ENCODE measurements at places on chromosomes 3 and 15.
A peak's percentile ranks its signal among the peaks of the same experiment; 100 is the strongest.

DNA sequence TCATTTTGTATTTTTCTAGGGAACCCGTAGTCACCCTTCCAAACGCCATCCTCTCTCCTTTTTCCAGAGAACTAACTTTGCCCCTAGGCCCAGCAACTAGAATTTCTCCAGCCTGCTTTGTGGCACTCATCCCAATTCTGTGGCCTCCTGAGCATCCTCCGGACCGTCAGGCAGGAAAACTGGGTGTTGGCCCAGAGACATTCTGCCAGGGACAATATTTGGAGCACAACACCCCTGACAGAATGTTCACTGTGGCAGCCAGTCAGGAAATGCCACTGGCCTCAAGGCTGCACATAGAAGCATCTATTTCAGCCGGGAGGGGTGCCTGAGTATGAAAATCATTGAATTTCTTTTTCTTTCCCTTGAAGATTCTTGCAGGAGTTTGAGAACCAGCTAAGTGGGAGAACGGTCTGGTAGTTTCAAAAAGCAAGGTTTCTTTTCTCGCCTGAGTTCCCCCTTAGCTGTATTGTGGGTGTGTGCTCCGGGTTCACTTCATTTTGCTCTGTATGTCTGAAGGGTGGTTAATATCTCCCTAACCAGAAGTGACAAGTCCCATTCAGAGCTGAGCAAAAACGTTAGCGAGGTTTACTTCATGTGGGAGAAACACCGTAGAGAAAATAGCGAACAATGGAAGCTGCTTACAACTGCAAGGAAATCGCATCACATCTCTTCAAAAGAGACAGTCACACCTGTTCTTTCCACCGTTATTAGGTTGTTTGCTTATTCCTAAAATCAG, 108.1 kb upstream of the TPM1 start:
- no peak for DNase-seq

DNA sequence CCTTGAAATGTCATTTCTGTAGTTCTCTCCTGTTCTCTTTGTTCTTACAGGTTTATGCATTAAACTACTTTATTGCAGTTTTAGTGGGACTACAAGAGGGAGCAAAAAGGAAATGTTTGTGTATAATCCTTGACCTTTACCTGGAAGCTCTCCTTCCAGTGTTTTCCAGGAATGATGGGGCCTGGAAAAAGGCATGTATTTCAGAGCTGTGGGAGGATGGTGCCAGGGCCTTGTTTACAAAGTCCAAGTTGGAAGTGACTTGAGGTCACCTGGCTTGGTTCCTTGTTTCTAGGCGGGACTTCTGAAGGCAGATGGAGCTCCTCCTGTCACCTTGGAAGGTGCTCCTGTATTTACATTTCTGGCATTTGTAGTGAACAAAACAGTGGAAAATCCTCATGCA, 15.1 kb downstream of the ACVR2B start:
- DNase-seq = no peak

DNA sequence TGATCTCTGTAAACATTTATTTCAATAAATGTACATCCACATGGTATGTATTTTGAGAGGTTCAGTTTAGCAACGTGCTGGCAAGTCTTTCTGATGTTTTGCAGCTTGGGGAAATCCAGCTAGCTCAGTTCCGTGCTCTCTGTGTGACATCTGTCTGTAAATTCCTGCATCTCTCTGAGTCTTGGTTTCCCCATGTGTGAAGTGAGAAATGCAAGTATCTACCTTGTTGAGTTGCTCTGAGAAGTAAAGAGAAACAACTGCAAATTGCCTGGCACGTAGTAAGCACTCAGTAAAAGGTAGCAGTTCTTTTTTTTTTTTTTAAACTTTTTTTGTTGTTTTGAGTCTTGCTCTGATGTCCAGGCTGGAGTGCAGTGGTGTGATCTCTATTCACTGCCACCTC, 30.2 kb upstream of the MORF4L1 start:
- DNase-seq = no peak

- no peak for DNase-seq
Observed at GRCh38 chr3:57787867-57788623, 31.9 kb downstream of the SLMAP start.

DNA sequence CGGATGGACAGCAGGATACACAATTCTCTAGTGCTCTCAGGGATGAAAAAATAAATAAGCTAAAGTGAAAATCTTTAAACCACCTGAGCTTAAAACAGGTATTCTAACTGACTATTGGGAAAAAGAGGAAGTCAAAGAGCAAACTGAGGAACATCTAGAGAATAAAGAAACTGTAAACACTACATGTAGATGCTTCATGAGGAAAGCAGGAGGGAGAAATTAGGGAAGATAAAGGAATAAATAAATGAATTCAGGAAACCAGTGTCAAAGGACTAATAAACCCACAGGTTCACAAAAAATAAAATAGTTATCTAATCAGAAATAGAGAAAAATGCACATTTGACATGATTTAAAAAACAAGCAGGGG, 525 bp upstream of the MCCC1 start:
- DNase-seq = no peak

- no peak for DNase-seq
Observed at GRCh38 chr15:57611938-57612337, 20.2 kb downstream of the MYZAP start.

GRCh38 chr15:65908876-65909275, 39.6 kb downstream of the RAB11A start:
- DNase-seq = no peak

- peak; percentile 88 for DNase-seq
Observed at GRCh38 chr15:58066042-58066867, 744 bp upstream of the ALDH1A2 start.

GRCh38 chr15:58770519-58770856, 614 bp upstream of the MINDY2 start:
- no peak for DNase-seq

- DNase-seq = no peak
Observed at GRCh38 chr15:68783226-68784058, 37.3 kb downstream of the ANP32A start.

DNA sequence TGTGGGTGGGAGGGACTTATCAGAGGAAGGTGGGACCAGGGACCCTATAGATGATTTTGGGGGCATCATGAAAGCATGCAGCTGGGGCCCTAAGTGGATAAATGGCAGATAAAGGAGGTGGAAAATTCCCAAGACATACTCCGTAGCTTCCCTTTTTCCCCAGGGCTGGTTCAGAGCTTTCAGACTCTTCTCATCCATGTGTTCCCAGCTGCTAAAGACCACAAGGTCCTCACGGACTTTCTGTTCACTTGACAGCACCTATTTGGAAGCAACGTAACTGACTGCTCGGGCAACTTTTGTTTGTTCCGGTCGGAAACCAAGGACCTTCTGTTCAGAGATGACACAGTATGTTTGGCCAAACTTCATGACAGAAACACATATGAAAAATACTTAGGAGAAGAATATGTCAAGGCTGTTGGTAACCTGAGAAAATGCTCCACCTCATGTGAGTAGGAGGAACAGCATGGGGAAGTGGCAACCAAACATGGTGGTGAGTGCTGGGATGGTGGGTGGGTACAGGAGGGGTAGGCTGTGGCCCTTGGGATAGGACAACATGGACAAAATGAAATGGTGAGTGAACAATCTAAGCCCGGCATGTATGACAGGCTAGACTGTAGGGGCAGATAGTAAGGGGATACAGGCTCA, 28.7 kb upstream of the SRPRB start:
- DNase-seq = no peak

DNA sequence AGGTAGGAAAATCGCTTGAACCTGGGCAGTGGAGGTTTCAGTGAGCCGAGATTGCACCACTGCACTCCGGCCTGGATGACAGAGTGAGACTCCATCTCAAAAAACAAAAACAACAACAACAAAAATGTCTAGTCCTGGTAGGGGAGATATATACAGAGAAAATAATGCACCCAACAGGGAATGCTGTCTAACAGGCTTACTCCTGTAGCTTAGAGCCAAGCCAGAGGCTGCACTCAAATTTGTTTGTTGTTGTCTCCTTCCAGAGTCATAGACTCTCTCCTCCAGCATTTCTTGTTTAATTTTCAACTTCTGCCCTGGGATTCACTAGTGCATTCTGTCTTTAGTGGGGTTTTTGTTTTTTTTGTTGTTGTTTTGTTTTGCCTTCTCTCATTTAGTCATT, 4.6 kb upstream of the TRA2B start:
- DNase-seq = no peak

DNA sequence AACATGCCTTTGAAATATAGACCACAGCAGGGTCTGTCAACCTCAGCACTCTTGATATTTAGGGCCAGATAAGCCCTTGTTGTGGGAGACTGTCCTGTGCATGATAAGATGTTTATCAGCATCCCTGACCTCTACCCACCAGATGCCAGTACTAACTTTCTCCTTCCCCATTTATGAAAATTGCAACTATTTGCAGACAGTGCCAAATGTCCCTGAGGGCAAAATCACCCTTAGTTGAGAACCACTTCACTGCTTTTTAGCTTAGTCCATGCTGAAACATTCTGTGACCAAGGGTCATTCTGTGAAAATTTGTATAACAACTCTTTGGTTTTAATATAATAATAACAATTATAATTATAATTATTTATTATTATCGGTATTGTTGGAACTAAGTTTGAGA, 1032.4 kb downstream of the MCTP2 start:
- no peak for DNase-seq

- no peak for DNase-seq
Observed at GRCh38 chr3:156788846-156789245, 37.3 kb upstream of the LEKR1 start.

- no peak for DNase-seq
Observed at GRCh38 chr3:148643389-148643840, 54.3 kb upstream of the AGTR1 start.

DNA sequence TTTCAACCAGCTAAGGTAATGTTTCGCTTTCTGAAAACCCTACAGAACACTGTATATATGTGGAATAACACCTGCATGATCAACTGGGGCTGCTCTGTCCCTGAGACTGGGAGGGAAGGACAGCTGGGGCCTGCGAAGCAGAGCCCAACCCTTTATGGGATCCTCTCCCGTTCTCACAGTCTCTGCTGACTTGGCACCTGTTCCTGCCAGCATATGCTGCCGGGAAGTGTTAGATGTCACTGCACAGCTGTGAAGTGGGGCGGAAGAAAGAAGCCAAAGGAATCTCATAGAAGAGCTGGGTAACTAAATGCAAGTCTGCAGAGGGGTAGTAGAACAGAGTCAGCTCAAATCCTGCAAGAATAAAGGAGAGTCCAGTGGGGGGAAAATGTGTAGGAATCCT, 29.6 kb downstream of the LRRC3B start:
- DNase-seq = peak; percentile 60

- no peak for DNase-seq
Observed at GRCh38 chr15:101723171-101723873, 951 bp downstream of the TARS3 start.

DNA sequence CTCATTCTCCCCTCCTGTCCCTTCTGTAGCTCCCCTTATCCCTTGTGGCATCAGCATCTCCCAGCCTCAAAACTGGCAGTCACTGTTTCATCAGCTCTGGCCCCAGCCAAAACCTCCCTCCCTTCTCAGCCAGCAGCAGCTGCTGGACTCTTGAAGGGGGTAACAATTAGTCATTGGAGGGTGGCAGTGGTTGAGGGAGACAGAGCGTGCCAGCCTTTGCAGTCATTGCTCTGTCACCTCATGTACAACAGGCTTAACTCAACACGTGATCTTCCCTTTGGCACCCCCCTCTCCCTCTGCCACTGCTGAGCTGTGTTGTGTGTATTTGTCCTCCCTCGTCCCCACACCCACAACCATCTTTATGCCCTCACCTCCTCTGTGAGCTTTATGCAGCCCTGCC, 28.2 kb downstream of the RBP2 start:
- DNase-seq = no peak

DNA sequence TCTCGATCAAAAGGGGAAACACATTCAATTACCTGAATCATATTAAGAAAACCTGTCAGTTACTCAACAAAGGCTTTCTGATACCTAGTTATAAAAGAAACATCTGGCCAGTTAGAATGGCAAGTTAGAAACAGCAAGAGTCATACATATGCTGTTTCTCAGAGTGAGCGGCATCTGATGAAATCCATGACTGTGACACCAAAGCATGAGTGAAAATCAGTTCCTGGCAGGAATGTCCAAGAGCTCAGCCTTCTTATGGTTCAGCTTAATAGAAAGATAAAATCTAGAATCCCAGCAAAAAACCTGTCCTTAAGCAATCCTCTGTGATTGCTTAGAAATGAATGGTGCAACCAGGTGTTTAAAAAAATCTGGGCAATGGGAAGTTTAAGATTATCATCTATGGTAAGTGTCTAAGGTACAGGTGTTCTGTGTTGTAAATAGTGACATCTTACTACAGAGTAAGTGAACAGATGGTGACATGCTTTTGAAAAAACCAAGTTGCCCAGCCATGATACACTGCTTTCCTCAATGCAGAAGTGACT, 18.8 kb downstream of the B4GALT4 start:
- DNase-seq = no peak

- no peak for DNase-seq
Observed at GRCh38 chr15:37773111-37773860, 161.2 kb upstream of the TMCO5A start.

DNA sequence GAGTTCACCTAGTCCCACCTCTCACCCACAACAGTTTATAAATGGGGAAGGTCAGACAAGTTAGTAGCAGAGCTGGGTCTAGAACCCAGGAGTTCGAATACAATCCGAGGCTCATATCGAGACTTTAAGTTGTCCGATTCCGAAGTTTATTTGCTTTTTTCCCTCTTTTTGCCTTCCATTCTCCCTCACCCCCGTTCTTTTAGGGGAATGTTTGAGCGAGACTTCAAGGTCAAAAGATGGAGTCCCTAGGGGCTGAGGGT, 7.3 kb downstream of the BCL6 start:
- DNase-seq = no peak

DNA sequence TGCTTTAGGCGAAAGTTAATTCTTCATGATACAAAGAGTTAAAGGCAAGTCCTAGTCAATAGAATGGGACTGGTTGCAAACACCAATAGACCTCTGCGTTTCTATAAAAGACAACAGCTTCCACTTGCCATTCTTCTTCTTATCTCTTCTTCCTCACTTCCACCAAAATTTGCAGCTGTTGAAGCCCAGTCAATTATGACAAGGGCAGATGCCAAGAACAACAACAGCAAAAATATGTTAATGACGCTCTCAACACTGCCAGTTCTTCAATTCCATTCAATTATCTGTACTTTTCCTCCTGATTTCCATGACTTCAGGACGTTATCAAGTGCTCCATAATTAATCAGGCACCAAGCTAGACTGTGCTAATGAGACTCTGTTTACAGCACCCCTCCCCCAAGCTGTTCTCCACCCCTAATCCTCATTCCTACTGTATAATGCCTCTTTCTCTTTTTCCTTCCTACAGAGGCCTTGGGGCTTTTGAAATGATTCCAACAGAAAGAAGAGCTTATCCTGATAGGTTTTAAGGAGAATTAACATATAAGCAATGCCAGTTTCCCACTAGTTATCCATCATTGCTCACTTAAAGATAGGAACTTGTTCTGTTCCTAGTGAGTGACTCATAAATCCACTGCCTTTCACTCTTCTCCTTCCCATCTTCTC, 1160.5 kb downstream of the IGSF11 start:
- DNase-seq = no peak

DNA sequence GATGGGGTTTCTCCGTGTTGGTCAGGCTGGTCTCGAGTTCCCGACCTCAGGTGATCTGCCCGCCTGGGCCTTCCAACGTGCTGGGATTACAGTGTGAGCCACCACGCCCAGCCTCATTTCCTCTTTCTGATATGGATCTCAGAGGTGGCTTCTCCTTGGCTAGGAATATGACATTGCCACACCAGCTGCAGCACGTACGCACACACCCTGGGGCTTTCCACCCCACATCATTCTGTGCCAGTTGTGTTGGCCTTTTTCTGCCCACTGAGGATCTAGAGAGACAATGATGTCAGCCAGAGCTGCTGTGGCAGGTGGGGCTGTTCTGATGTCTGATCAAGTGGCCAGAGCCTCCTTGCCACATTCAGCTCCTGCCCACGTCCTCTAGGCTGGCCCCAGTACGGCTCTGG, 29.0 kb downstream of the TMEM45A start:
- no peak for DNase-seq
